Activated CD8-positive, alpha-beta memory T cell treated with anti-CD3 and anti-CD28 coated beads for 1 hour (primary cell): ENCODE measurements at places on chromosomes 1 and 21.

DNA sequence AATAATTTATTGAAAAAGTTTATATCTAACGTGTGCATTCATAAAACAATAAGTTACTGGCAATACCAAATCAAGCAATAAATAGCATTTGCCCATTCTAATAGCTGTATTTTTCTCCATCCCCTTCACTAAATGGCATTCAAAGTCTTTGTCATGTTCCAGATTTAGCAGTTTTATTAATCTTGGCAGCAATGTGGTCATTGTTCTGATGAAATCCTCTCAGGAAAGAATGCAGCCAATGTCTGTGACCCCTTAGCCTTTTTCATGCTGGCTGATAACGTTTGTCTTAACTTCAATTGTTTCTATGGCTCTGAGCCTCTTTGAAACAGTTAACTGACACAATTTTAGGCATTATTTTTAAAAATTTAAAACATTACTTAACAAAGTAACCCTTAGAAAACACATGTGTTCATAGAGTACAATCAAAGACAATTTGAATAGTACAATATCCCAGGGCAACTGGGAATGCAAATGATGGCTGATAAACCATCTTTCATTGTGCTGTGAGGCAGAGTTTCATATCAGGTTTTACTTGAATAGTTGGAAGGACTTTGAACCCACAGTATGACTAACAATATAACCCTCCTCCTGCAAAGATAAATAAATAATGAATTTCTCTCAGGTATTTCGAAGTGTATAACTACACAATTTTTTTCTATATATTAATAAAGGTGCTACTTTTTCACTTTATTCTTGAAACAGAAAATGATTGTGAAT is 217.5 kb downstream of the LRRIQ3 start:
- no peak for DNase-seq

DNA sequence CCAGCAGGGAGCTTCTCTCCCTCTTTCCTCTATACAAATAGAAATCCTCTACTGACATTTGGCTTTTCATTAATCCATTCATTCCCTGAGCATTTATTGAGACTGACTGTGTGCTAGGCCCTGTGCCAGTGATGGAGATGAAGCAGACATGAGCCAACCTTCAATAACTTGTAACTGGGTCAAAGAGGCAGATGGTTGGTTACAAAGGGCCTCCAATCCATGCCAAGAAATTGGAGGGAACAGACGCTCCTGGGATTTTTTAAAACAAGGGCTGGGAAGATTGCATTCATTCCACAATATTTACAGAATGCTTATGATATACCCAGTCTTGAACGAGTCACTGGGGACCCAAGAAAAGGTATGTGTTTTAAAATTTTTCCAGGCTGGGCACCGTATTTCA is 6.2 kb downstream of the HPCAL4 start:
- no peak for DNase-seq

- no peak for DNase-seq
Measured at GRCh38 chr21:44445145-44445812, 10.0 kb upstream of the LRRC3 start.

DNA sequence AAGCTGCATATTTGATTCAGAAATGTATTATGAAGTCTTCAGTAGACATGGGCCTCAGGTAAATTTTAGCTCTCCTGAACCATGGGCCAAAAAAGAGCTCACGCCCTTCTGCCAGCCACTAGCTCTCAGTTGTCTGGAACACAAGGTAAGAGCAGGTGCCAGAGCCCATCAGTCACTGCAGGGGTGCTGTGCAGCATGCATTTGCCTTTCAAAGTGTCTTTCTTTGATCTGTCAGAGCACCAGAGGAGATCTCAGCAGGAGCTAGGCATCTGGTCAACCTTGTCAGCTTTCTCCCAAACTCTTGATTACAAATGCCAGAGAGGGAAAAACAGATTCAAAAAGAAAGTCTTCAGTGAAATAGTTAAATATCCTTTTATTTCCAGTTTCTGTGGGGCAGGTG is 332.3 kb downstream of the COL11A1 start:
- DNase-seq: no peak

GRCh38 chr1:28358716-28359115 is 10.8 kb upstream of the PHACTR4 start:
- DNase-seq: no peak

- no peak for DNase-seq
Measured at GRCh38 chr1:9289711-9290485, 2.8 kb upstream of the SPSB1 start.

- no peak for DNase-seq
Measured at GRCh38 chr1:89910780-89911179, 84.1 kb upstream of the ZNF326 start.

DNA sequence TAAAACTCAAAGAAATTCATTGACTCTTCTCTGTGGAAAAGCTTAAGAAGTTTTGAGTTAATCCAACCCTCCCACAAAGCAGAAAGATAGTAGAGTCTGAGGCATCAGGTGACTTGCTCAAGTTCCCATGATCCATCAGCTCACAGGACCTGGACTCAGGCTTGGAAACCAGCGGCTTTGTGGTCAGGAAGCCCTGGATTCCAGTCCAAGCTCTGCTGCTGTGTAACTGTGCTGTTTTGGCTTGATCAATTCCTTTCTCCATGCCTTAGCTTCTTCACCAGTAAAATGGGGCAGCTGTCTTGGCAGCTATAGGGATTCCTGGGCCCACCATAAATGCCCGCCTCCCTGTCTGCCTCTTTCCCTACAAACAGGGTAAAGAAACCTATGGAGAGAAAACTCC is 180.2 kb downstream of the HIVEP3 start:
- DNase-seq: no peak

- no peak for DNase-seq
Measured at GRCh38 chr1:183593356-183593755, 3.1 kb upstream of the NCF2 start.
